ENCODE measurements at places on chromosomes 11 and 22.

DNA sequence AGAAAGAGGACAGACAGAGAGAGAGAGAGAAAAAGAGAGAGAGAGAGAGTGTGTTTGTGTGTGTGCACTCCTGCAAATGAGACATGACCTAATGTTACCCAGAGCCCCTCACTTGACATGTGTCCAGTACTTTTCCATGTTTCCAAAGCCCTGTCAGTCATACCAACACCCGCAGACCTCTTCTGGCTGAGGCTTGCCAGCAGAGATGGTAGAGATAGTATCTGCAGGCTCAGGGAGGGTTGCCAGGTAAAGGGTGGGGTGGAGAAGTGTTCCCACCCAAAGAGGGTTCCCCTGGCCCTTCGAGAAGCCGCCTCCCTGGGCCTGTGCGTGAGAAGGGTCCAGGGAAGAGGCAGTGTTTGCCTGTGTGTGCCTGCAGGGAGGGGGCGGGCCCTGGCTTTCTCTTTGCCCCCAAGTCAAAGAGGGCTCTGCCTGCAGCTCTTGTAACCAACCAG, 40.7 kb downstream of the POU2F3 start:
- DNase-seq, result no peak

- DNase-seq, result no peak
Observed at GRCh38 chr11:83061883-83062282, 9.8 kb downstream of the RAB30 start.

DNA sequence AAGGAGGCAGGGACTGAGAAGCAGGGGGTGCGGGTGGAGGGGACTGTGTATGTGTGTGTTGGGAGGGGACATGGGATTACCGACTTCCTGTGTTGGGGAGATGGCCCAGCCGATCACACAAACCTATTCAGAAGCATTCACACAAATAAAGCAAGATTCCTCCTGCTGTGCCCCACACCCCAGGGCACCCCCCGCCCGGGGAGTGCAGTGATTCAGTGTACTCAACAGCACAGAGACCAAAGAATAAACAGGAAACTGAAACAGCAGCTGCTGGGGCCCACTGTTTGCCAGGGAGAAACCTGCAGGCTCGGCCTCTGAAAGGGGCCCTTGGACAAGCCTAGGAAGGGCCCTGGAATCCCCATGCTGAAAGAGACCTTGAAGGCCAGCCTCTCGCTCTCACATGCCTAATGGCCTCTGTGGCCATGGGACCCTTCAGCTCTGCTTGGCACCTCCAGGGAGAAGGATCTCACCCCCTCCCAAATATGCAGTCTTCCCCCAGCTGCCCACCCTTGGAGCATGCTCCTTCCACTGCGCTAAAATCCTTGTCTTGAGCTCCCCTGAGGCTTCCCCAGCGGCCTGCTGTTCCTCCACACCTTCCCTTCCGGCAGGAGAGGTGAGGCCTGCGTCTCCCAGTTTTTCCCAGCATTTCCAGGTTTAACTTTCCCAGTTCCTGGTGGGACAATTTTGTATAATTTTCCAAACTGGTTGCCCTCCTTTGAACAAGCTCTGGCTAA, 72.9 kb downstream of the CSNK2A3 start:
- peak; percentile 69 for DNase-seq

GRCh38 chr11:126880872-126881271, 119.7 kb downstream of the KIRREL3 start:
- no peak for DNase-seq

- DNase-seq, result no peak
Observed at GRCh38 chr11:44623731-44624491, 58.4 kb downstream of the CD82 start.

DNA sequence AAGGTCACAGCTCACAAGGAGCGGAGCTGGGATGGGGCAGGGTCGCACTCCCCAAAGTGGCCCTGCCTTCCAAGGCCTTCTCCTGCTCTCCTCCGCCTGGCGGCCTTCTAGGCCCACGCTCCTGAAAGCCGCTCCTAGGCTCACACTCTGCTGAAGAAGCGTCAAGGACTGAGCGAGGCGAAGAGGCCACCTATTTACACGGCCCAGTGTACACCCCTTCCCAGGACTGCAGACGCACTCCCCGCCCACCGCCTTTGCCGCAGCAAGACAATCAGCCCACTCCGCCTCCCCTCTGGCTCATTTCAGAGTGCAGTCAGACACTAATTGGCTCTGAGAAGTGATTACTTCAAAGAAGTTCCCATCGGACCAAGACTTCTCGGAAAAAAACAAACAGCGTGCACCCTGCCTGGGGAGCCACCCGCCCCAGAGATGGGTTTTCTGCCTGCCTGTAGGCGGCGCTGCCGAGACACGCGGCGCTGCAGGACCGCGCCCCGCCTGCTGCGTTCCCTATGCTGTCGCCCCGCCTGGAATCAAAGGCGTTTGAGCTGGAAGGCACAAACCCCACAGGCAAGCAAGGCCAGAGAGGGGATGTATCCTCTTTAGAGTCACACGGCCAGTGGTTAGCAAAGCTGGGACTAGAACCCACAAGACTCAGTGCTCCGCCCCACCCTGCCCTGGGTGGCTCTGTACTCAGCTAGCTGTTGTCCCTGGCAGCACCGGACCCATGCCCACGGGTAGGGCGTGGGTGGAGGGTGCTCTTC, 414.8 kb downstream of the BUD13 start:
- DNase-seq, result no peak
